ENCODE measurements at places on chromosomes 11 and 22.
A peak's percentile ranks its signal among the peaks of the same experiment; 100 is the strongest.

- DNase-seq, result no peak
Observed at GRCh38 chr22:27603800-27604144, 197.8 kb downstream of the MN1 start.

DNA sequence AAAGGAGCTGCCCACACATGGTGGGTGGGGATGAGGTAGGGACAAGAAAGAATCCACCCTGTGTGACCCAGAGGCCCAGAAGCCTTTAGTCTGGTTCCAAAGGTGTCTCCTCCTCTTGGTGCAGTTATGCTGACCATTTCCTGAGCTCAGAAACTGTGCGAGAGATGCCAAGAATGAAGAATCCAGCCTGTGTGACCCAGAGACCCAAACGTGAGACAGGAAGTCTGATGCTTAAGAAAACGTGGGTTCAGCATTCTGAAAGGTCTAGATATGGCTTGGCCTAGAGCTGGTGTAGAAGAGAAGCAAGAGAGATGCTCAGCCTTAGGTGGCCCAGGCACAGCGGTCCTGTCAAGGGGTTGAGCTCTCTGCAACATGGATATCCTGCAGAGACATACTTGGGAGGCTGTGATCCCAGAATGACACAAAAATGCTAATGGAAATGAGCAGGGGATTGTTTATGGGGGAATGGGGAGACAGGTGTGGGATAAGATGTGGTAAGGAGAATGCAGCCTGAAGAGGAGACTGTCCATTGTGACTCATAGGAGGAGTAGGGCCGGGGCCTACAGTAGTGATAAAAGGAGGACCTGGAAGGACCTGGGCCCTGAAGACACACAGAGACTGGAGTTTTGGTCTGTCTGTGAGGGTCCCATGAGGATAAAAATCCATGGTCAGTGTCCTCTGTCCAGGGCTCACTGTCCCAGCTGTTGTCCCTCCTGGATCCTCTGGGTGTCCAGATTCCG, 79.0 kb downstream of the ZNF280B start:
- no peak for DNase-seq

DNA sequence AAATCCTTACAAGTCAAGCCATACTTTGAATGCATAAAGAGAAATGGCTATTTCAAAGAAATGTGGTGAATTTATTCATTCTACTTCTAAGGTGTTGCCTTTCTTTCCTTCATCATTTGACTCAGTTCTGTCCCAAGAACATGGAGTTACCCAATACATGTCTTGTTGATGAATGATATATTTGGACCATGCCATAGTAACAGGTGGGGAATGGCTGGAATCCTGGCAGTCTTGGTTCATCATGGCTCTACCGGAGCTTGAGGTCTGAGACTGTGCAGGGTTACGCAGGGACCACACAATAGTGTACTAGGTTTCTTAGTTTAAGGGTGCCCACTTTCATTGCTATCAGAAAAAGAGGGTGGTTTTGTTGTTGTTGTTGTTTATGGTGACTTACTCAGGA, 40.3 kb upstream of the MPEG1 start:
- DNase-seq, result no peak

GRCh38 chr11:16099343-16099900, 256.9 kb downstream of the SOX6 start:
- no peak for DNase-seq

DNA sequence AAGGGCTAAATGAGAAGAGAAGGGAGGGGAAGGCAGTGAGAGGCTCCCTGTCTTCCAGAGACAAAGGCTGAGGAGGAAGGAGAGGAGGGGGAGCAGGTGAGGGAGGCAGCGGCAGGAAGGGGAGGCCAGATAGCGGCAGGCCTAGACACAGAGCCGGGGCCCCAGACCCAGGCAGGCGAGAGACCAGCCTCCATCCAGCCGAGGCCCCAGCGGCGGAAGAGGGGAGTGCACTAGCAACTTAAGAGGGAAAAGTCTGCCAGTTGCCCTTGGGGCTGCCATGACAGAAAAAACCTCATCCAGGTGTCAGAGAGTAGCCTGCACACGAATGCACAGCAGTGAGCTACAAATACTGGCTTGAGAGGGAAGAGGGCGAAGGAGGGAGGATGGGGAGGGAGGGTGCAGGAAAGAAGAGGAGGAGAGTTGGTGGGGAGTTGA, 46.7 kb downstream of the IGLL1 start:
- DNase-seq, result no peak

- DNase-seq, result no peak
Observed at GRCh38 chr11:47668665-47669064, 26.3 kb upstream of the MTCH2 start.

- no peak for DNase-seq
Observed at GRCh38 chr11:24386546-24387397, 110.1 kb upstream of the LUZP2 start.

GRCh38 chr11:67525275-67525976, 2.2 kb upstream of the CABP2 start:
- no peak for DNase-seq

DNA sequence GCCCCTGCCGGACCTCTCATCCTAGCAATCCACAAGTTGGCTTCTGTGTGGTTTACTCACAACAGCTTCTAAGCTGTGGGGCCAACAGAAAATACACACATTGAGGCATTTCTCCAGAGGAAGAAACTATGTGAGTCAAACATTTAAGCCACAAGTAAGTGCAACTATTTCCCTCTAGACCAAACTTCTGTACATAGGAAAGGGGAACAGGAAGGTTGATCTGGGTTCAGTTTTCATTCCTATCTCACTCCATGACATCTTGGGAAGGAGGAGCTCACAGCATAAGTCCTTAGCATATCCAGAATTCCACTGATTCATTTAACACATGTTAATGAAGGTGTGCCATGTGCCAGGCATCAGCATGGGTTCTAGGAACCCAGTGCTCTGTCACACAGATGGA, 72.8 kb upstream of the PICALM start:
- DNase-seq, result no peak

GRCh38 chr22:47295982-47296381, 533.5 kb downstream of the TBC1D22A start:
- DNase-seq, result no peak

GRCh38 chr22:35840302-35840739, 122.6 kb downstream of the APOL5 start:
- DNase-seq, result no peak

DNA sequence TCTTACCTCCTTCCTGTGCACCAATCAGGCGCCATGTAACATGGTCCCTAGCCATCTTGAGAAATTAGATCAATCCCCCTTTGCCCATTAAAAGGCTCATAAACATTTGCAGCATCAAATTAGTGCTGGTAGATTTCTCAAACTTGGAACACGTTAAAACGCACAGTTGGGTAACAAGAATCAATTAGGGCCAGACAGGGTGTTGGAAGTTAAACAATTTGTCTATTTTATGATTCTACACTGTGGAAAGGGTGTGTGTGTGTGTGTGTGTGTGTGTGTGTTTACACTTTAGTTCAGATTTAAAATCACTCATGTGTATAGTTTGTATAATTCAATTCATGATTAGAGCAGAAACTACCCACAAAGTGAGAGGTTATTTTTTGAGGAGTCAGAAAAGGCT, 682.0 kb downstream of the OPCML start:
- no peak for DNase-seq

DNA sequence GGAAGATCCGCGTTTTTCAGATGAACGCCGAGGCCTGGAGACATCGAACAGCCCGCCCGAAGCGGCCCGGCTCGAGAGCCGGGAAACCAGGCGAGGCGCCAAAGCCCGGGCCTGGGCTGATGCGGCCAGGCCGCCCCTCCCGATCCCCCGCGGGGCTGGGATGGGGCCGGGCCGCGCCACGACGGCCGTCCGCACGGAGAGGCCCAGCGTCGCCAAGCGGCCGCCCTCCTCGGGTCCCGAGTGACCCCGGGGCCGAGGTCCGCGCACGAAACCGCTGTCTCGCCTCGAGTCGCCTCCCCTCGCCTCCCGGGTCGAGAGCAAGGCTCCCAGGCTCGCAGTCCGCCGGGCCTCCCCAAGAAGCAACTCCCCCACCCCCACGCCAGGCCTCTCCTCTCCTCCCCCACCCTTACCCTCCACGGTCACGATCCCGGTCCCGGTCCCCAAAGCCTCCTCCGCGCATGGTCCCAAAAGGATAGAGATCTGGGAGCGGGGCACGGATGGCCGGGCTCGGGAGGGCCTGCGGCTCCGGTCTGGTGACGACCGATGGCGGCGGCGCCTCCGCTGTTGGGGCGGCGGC, 482 bp downstream of the DDX17 start:
- DNase-seq, result peak; percentile 44

- DNase-seq, result no peak
Observed at GRCh38 chr11:17744151-17744940, 9.8 kb downstream of the KCNC1 start.

DNA sequence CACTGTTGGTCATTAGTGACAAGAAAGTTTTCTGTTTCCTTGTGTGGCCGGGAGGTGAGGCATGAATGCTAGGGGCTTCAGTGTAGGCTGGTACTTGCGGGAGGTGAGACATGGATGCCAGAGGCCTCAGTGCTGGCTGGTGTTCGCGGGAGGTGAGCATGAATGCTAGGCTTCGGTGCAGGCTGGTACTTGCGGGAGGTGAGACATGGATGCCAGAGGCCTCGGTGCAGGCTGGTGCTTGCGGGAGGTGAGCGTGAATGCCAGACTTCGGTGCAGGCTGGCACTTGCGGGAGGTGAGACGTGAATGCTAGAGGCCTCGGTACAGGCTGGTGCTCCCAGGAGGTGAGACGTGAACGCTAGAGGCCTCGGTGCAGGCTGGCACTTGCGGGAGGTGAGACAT, 48.4 kb downstream of the ANO1 start:
- no peak for DNase-seq

DNA sequence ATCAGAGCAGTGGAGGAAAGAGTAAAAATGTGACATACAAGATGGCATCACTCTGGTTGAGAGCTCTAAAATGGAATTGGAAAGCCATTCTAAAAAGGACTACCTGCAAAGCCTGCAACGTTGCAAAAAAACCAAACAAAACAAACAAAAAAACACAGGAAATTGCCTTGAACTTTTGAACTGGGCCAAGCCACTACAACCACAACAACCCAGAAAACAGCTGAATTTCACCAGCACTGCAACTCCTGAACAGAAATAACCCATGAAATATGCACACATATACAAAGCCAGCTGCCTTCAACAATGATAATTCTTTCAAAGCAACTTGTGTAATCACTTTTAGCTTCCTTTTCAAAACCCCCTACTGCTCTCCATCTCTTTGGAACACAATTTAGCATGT, 326.6 kb upstream of the LRRC4C start:
- no peak for DNase-seq

DNA sequence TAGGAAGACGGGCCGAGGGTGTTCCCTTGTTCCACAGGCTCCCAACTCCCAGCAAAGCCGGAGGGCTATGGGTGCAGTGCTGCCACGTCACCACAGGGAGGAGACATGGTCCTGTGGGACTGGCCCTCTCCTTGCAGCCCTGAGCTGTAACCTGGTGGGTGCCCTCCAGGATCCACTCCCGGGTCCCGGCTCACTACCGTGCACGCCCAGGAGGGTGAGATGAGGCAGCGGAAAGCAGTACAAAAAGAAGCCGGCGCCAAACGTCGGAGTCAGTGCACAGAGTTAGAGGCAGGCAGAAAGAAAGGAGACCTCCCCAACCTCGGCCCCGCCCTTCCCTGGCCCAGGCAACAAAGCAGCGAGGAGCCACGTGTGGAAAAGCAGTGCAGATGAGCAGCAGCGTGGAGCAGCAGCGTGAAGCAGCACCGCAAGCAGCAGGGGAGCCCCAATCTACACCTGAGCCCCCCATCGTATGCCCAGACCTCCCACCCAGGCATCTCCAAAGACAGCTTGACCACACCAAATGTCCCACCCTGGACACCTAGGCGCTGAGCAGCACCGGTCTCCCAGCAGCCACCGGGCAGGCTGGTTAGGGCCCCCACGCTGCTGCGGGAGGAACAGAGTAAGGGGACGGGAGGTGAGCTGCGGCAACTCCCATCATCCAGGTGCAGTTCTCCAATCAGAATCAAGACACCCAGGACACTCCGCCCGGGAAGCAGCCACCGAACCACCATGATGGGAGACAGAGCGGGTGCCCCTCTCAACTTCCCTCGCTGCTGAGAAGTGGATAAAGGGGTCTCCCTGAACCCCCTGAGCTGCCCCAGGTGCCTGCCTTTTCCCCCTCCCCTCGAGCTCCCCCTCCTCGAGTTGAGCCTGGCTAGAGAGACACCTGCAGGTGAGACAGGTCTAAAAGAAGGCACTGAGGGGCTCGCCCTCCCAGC, 28.8 kb downstream of the IGSF9B start:
- DNase-seq, result peak; percentile 63

DNA sequence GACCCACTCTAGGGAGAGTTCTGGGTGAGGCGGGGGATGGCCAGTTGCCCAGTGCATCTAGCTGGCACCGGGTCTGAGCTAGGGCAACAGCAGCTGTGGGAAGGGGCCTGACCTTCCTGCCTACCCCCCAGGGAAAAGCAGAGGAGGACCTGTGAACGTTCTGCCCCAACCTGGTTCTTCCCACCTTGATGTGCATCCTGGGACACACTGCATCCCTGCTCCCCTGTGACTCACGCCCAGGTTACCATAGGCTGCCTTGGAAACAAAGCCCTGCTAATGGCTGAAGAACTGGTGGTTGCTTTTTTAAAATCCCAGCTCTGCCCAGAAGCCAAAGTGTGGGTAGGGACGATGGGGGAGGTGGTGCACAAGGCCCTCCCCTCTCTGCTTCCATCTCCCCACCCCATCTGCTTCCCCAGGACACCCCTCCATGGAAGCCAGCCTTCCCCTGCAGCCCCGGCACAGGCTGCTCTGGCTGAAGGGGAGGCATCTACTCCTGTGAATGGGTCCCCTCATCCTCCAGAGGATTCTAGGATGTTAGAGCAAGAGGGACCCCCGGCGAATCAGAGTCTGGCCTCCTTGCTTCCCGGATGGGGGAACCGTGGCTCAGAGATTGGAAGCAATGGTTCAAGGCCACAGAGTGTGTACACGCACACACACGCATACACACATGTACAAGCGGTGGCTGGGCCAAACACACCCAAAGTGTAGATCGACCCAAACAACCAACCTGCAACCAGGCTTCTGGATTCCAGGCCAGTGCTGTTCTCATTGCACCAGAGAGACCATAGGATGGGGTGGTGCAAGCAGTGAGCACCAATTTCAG, 7.6 kb upstream of the C11orf96 start:
- DNase-seq, result no peak

GRCh38 chr11:27777033-27777432, 76.8 kb upstream of the BDNF start:
- no peak for DNase-seq

DNA sequence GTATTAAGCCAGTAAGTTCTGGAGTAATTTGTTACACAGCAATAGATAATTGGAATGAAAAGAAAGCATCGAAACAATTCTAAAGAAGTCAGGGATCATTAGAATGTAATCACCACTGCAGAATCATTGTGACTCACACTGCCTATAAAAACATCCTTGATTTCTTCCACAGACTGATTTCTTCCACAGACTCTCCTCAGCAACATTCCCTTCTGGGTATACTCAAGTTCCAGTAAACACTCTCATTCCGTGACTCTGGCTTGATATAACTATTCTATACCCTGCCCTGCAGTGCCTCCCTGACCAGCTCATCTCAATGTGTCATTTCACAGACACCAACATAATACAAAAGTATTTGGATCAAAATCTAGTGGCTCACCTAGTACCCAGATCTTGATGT, 120.5 kb downstream of the BBOX1 start:
- no peak for DNase-seq

GRCh38 chr11:23490557-23491235, 630.4 kb upstream of the CCDC179 start:
- DNase-seq, result no peak

- DNase-seq, result no peak
Observed at GRCh38 chr11:31355131-31355530, 14.4 kb downstream of the DCDC1 start.

- no peak for DNase-seq
Observed at GRCh38 chr11:87019613-87020271, 18.0 kb upstream of the TMEM135 start.

Data from activated naive CD4-positive, alpha-beta T cell (primary cell).